Activated CD4-positive, alpha-beta T cell treated with anti-CD3 and anti-CD28 coated beads, Interleukin-2, amount 10 ng/mL, durations not matched to agents 7 days and 5 days (primary cell): ENCODE measurements at places on chromosomes 6 and 20. TPM values are rescaled to one million over a fixed set of nuclear protein-coding genes. Genes with fewer than 3 reads are reported as not detected.

DNA sequence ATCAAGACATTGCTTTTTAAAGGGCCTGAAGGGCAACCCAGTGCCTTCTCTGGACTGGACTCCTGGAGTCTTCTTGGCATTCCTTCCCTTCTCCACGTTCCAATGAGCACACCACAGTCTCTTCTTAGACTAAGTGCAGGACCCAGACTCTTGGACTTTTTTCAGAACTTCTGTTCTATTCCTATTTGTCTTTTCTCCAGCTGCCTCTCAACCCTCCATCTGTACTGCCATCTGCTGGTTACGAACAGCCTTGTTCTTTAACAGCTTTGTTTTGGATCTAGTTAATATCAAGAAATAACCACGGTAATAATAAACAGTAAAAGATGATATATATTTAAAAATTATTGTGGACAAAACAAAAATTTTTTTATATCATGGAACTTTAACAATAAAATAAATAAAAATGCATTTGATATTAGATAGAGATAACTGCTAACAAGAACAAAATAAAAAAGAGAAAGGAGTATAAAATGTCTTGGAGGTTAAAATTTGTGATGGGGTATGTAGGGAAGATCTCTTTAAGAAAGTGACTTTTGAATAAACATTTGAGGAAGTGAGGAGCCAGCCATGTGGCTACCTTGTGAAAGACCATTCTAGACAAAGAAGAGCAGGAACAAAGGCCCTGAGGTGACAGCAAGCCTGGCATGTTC is 105.1 kb upstream of the HCRTR2 start:
- peak; percentile 6 for DNase-seq

DNA sequence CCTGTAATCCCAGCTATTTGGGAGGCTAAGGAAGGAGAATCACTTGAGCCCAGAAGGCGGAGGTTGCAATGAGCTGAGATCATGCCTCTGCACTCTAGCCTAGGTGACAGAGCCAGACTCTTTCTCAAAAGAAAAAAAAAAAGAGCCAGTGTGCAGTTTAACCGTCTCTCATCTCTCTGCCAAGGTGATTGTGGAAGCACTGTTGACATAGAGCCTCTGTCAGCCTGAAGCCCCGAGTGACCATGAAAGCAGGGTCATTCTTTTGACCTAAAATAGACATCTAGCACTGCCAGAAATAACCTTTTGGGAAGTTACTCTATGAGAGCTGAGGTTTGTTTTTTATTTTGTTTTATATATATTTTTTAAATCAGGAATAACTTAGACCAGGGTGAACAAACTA is 7.4 kb downstream of the DEFB127 start:
- DNase-seq: no peak

GRCh38 chr20:42258564-42259302 is 640.6 kb upstream of the CHD6 start:
- no peak for DNase-seq

The DOP1A gene
- 18.5 TPM for total RNA-seq

DNA sequence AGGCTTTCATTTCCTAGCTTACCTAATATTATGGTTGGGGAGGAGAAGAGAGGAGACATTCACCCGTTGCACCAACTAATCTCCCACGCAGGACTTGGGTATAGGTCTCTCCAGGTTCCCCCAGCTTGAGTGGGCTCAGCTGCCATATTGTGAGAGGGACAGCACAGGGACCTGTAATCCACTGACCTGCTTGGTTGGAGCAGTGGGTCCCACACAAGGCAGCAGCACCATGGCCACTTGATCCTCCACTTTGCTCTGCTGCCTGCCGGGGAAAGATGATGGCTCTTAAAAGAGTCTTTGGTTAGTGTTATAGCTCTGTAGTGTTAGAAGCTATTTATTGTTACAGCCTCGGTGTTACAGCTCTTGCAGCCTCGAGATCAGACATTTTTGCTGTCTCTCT is 22.5 kb upstream of the ECHDC1 start:
- no peak for DNase-seq

- DNase-seq: peak; percentile 72
Observed at GRCh38 chr6:32153564-32154513, at the start of gene PPT2. Gene PPT2 (plus strand): TSS chr6:32154141. CDS start chr6:32154595, 454 bp downstream.

GRCh38 chr6:125302840-125303511 is 1.2 kb upstream of the HDDC2 start:
- no peak for DNase-seq

DNA sequence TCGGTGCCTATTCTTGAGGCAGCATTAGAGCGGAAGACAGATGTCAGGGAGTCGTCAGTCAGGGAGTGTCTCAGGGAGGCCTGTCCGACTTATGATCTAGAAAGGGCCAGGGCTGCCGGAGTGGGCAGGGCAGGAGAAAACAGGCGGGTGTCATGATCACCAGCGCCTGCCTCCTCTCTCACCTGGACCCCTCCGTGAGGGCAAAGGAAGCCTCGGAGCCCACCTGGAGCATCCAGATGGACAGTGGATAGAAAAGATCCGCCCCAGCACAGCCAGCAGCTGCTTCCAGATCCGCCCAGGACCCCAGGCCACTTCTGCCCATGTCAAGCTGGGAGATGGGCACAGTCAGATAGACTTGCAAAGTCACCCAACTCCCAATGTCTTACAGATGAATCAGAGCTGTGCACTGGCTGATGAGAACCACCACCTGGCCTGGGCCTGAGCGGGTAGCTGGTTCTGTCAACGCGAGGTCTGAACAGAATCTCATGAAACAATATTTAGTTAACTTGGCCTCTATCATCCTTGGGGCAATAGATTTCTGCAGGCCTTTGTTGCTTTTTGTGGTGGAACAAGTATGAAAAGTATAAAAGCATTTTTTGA is 22.2 kb downstream of the PSMG4 start:
- DNase-seq: no peak

DNA sequence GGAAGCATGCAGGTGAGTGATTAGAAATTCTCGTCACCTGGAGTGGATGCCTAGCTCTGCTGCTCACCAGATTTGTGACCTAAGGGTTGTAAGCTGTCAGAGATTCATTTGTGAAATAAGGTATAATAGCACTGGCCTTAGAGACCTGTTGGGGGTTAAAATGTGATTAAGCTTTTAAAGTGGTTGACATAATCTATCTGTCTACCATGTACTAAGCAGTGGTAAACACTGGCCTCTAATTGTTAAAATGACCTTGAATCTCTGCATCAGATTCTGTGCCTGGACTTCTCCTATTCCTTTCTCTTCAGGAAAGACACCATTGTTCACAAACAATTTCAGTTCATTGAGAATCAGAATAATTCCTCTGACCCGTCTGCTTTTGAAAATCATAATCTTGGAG is 536.2 kb downstream of the CBLN4 start:
- no peak for DNase-seq

DNA sequence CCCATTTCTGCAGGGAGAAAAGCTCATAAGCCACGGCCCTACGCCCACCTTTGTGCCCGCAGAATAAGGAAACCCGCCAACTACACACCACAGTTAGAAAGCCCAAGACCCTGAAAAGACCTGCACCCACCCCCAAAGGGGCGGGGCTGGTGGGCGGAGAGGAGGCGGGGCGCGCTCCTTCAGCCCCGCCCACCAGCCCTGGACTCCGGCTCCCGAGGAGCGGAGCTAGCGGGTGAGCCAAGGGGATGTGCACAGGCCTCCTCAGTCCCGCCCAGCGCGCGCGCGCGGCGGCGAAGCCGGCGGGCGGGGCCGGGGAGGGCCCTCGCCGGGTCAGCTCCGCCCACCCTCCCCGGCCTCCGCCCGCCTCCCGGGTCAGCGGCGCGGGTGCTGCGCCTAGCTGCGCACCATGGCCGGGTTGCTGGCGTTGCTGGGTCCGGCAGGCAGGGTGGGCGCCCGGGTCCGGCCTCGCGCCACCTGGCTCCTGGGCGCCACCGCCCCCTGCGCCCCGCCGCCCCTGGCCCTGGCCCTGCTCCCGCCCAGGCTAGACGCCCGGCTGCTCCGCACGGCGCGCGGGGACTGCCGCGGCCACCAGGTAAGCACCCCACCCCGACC is at the start of gene FAM210B:
FAM210B (plus strand) TSS at position 375 of the 612 bp plus-strand sequence; CDS start at position 407, 32 bp downstream.
- peak; percentile 84 for DNase-seq

GRCh38 chr6:11307226-11307625 is 74.8 kb upstream of the NEDD9 start:
- DNase-seq: no peak

- peak; percentile 29 for DNase-seq
Observed at GRCh38 chr6:107064579-107065065, 36.6 kb downstream of the MTRES1 start.

GRCh38 chr6:112237595-112237994 is 16.8 kb downstream of the LAMA4 start:
- DNase-seq: no peak

DNA sequence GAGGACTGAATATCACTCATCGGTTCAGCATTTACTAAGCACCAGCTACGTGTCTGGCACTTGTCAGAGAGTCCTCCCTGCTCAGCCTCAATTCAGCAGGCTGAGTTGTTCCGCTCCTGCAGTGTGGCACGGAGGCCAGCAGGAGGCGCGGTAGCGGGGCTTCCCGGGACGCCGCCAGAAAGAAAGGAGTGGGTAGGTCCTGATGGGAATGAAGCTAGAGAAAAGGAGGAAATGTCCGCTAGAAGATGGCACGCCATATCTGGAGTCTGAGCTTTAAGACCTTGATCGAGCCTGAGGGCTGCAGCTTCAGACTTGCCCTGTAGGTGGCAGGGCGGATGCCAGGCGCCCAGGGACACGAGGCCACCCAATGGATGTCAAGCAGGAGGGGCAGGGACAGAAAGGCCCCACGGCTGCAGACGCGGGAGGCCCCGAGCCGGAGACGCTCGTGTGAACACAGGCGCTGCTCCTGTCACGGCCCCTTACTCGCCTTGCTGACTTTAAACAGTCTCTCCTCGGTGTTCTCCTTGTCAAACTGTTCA is 18.7 kb downstream of the SERPINB6 start:
- peak; percentile 59 for DNase-seq

DNA sequence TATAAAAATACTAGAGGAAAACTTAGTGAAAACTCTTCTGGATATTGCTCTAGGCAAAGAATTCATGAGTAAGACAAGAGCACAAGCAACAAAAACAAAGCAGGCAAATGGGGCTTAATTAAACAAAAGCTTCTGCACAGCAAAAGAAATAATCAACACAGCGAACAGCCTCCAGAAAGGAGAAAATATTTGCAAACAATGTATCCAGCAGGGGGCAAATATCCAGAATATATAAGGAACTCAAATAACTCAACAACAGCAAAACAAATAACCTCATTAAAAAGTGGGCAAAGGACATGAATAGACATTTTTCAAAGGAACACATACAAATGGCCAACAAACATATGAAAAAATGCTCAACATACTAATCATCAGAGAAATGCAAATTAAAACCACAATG is 17.1 kb upstream of the HECA start:
- DNase-seq: no peak

GRCh38 chr6:42313038-42313437 is 95.4 kb upstream of the MRPS10 start:
- no peak for DNase-seq

DNA sequence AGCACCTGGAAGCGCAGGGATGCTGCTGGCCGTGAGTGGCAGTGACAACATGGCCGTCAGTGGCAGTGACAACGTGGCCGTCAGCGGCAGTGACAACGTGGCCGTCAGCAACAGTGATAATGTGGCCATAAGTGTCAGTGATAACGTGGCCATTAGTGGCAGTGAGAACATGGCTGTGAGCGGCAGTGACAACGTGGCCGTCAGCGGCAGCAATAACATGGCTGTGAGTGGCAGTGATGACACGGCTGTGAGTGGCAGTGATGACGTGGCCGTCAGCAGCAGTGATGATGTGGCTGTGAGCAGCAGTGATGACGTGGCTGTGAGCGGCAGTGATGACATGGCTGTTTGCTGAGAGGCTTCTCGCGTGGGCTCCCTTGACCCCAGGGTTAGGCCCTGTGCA is 169.8 kb downstream of the ERMARD start:
- no peak for DNase-seq

The DLL1 gene
- total RNA-seq: 0.55 TPM

DNA sequence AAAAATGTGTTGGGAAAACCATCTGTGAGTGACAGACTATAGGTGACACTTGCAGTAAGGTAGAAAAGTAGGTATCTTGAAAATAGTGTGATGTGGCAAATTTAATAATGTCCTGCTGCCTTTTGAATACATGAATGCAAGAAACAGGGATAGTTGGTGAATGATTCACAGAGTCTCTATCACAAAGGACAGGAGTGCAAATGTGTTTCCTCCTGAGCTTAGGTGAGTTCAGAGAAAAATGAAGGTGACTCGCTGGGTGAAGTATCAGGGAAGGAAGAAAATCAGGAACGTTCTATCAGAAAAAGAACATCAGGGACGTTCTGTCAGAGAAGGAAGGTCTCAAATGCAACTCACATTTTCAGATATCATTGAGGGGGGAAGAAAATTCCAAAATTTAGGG is 557.8 kb upstream of the SLC35B3 start:
- DNase-seq: no peak

The ATXN1 gene
- 40.4 TPM for total RNA-seq
